ENCODE measurements at places on chromosomes 6 and 20.

GRCh38 chr6:61586934-61587537, 699.0 kb downstream of the KHDRBS2 start:
- DNase-seq, result no peak

DNA sequence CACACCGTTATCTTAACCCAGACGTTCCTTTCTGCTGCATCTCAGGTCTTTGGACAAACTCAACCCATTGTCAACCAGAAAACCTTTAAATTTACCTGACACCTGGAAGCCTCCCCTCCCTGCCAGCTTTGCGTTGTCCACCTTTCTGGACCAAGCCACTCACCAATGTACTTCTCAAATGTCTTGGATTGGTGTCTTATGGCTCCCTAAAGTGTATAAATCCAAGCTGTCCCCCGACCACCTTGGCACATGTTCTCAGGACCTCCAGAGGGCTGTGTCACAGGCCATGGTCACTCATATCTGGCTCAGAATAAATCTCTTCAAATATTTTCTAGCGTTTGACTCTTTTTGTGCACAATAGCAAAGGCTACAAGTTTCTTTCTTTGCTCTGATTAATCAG, 250.0 kb downstream of the DLL1 start:
- DNase-seq, result no peak

DNA sequence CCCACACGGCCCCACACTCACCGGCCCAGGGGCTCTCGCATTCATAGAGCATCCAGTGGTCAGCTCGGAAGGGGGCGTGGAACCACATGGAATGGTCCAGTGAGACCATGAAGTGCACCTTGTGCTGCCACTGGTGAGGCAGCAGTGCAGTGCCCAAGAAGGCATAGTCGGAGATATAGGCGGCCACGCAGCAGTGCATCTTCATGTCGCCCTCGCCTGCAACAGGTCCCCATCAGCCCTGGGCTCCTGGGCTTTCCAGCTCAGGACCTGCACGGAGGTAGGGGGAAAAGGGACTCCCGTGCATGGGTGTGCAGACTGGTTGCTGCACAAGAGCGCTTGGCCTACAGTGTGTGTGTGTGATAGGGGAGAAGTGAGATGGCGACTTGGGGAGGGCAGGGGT, 9.9 kb downstream of the SNX21 start:
- no peak for DNase-seq

- no peak for DNase-seq
Observed at GRCh38 chr6:145250436-145250835, 484.9 kb downstream of the EPM2A start.

DNA sequence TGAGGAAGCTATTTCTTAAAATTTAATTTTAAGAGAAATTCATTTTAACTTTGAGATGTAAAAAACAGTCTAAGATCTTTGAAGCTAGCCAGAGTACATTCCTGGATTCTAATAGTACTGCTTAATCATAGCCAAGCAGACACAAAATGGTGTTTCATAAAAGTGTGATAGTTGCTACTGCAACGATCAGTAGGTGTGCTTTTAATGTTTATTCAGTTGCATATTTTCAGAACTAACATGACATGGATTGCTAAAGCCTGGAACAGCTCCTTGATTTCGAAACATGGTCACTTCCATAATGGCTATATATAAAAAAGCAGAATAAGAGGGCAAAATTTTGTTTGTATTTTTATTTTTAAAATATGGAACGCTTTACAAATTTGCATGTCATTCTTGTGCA, 35.5 kb downstream of the SESN1 start:
- DNase-seq, result no peak

DNA sequence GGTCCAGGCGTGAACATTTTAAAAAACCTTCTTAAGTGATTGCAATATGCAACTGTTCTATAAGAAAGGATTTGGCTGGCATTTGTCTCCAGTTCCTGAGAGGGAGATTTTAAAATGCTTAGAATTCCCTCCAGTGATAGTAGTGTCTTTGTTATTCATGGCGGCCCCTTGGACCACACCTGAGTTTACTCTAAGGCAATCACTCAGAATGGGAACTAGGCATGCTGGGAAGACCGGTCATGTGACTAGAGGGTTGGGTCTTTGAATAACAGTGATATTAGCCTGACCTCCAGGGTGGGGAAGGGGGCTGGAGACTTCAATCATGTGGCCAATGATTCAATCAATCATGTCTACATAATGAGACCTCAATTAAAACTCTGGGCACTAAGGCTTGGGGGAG, 50.7 kb upstream of the UTRN start:
- DNase-seq, result no peak

- no peak for DNase-seq
Observed at GRCh38 chr6:149340200-149340599, 22.7 kb downstream of the TAB2 start.

DNA sequence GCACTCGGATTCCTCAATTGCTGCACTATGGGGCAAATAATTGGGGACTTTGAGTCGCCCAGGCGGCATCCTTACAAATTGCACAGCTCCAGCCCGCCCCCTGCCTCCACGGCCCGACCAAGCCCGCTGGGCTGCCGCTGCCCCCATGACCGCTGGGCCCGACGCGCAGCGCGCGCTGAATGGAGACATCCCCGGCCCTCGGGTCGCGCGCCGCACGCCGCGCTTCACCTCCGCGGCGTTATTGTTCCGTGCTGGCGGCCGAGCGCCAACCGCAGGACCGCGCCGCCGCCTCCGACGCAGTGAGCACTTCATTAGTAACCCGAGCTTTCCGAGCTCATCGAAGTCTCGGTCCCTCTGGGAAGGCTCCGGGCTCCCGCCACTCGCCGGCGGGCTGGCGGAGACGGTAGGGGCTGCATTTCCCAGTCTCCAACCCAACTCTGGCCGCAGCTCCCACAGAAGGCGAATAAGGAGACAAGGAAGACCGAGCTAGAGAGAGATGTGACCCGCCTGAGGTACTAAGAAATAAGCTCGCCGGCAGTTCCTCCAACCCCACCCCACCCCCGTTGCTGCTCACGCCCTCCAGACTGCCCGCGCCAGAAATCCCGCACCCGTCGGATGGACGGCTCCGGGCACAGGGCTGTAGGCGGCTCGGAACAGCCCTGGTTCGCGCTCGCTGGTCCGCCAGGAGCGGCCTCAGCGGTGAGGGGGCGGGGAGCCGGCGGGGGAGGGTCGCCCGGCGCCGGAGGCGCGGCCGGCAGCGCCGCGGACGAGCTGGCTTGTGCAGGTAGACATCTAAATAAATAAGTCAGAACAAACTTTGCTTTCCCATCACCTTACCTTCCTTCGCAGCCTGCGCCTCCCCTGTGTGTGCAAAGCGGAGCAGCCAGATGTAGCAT, 703 bp downstream of the EPHA7 start:
- DNase-seq, result no peak

DNA sequence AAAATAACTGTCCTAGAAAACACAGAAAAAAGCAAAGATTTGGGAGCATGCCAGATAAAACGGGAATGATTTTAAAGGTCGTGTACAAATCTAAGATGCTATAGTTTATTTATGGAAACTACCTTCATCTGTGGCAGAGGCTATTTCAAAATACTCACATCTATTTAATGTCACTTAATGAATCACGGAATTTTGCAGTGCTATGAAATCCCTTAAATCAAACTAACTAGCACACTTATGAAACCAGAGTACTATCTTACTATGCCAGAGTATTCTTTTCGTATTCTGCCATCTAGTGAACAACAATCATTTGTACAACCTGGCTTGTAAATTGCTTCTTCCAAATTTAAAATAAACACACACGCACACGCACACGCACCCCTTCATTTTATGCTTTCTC, 77.9 kb upstream of the BMP5 start:
- no peak for DNase-seq

DNA sequence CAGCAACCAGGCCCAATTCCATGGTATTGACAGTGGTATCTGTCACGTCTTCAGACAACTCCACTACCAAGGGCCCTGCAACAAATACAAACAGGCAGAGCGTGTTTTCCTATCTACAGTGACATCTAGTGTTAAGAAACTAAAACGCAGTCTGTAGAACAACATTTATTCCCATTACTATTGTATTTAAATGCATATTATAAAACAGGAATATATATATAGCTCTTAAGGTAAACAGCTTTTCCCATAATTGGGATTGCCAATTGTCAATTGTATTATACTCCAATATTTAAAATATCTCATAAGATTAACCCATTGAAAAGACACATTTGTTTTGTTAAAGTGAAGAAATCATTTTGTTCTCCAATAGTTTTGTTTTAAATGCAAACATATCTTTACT, 97.2 kb downstream of the KIF16B start:
- peak; percentile 52 for DNase-seq

- no peak for DNase-seq
Observed at GRCh38 chr6:29827579-29828470, at the start of gene HLA-G. Gene HLA-G, plus strand, starts transcription at chr6:29827825. Its CDS starts 20 bp downstream, at chr6:29827845.

DNA sequence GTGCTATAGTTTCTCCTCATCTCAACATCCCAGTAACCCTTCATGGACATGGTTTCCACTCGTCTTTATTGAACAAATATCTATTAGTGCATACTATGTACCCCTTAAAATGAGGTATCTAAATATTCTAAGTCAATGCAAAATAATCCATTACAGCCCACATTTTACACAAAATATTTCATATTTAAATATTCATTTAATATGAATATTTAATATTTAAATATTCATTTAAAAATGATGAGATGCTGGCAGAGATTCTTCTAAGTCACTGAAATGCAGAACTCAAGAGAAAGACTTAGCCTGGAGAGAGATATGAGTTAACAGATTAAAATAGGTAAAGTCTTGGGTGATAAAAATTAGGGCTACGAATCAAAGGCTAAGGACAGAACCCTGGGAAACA, 17.9 kb downstream of the EPB41L2 start:
- no peak for DNase-seq

DNA sequence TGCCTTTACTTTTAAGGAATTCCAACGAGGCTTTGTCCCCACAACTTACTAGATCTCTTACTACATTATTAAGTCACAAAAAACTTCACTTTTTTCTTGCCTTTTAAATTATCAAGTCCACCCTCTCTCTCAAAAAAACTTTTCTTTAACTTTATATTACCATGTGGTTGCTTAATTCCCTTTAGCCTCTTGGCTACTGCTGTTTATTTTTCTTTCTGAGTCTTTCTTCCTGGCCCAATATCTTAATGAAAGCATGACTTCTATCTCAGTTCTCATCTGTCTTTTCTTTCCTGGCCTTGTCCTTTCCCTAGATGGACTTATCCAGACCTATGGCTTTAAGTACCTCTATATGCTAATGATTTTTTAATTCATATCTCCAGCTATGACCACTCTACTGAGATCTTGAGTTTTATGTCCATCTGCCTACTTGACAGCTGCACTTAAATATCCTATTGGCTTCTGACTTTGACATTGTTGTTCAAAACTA, 710.5 kb downstream of the RFPL4B start:
- no peak for DNase-seq

DNA sequence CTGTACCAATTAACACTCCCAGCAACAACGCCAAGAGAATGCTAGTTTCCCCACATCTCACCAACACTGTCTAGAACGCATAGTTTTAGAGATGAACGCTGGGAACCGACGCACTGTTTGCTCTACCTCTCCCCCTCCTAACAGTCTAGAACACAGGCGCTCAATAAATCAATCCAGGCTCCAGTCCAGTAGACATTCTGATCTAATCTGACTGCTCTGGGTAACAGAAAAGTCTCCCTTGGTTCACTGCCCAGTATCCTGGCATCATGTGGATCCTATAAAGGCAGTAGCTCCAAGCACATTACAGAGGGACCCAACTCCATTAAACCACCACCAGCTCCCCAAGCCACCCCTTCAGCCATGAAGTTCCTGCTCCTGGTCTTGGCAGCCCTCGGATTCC, at the start of gene DEFB132:
Gene DEFB132 (plus strand): TSS at position 306 of the 400 bp plus-strand sequence. CDS start 55 bp downstream, at position 361.
- DNase-seq, result no peak

- DNase-seq, result no peak
Observed at GRCh38 chr6:19180348-19181072, 656.7 kb upstream of the ID4 start.

DNA sequence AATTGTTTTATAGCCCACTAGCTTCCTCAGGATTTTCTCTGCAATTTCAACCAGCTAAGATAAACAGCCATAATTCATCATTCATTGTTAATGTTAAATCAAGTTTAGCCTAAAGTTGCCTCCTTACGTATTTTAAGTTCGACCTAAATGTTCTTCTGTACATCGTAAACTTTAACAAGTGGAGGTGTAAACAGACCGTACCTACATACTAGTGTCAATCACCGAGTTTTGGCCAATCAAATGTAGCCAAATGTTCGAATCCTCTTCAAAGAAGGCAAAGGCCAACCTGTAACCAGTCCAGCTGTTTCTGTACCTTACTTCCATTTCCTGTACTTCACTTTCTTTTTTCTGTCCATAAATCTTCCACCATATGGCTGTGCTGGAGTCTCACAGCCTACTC, 13.5 kb downstream of the MBOAT1 start:
- DNase-seq, result no peak

DNA sequence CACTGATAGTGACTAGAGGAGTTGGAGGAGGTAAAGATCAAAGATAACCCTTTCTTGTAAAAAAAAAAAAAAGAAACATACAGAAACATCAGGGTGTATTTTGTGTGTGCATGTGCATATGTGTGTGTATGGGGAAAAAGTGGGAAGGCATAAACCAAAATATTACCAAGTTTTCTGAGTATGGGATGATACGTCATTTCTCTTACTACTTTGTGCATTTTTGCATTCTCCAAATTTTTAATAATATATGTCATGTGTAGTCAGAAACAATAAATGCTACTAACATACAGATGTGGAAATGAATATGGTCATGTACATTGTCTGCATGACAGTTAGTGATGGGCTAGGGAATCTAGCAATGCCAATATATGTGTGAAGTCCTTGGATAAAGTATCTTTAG, 161.1 kb downstream of the SASH1 start:
- no peak for DNase-seq

- DNase-seq, result no peak
Observed at GRCh38 chr6:125153391-125154117, at the start of gene TPD52L1. Gene TPD52L1, plus strand, starts transcription at chr6:125153773. Its CDS starts 179 bp downstream, at chr6:125153952.

DNA sequence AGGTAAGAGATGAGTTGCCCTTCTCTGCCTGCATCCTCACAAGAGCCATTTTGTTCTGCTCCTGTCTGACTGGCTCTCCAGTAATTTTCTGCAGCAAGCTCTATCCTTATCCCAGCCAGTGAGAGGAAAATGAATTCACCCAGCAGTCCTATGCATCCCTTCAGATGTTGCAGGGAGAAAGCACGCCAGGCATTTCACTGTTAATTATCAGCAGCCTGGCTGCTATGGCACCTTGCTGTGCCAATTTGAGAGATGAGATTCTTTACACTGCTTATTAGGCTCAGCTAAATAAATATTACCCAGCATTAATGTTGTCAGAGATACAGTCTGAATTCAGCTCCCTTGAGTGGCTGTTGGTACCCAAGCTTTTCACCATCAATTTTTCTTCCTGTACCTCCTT, 61.1 kb upstream of the SNAP25 start:
- DNase-seq, result no peak

- no peak for DNase-seq
Observed at GRCh38 chr6:165915022-165915770, 252.2 kb upstream of the PDE10A start.

GRCh38 chr6:148200293-148200692, 142.3 kb upstream of the SASH1 start:
- DNase-seq, result no peak

- no peak for DNase-seq
Observed at GRCh38 chr6:54801669-54802068, 44.9 kb upstream of the FAM83B start.

GRCh38 chr6:73121421-73121993, 103.8 kb downstream of the KHDC1L start:
- DNase-seq, result no peak

- DNase-seq, result no peak
Observed at GRCh38 chr6:12779772-12780171, 63.2 kb downstream of the PHACTR1 start.
